AG04449 (cell line): ENCODE measurements at places on chromosomes 5 and 9.

- DNase-seq: no peak
Measured at GRCh38 chr9:89457376-89457855, 40.5 kb downstream of the SEMA4D start.

- no peak for DNase-seq
Measured at GRCh38 chr9:77307166-77307565, 129.8 kb downstream of the VPS13A start.

GRCh38 chr5:40736103-40736875 is 19.5 kb downstream of the TTC33 start:
- no peak for DNase-seq

DNA sequence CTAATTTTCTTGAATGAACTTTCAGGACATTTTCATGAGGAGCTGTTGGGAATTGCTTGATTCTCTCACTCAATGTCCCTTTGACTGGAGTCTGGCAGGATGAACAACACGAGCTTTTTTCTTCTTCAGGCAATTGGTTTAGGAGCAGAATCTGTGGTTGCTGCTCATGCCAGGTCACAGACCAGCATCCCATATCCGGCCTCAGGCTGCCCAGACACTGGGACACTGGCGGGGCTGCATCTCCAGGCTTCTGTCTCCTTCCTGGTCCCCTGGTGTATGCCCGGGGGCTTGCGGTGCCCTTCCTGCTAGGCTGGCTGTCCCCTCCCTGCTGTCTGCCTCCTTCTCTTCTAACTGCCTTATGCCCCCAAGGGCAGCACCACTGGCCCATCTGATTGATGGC is 311.5 kb upstream of the DAP start:
- no peak for DNase-seq

DNA sequence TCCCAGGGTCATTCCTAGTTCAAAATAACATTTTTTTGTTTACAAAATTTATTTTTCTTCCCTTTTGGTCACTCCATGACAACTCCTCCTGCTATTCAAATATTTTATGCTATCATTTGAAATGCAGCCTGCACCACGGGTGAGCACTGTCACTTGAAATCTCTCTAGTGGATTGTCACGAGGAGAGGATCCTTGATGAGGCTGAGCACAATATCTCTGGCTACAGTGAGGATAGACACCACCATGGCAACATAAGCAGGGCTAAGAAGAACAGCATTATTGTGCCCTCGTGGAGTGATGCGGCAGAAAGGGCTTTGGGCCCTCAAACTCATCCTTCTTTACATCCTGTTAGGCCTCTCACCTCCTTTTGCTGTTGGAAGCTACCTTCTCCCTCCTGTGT is 321.9 kb downstream of the RAB3C start:
- no peak for DNase-seq

- no peak for DNase-seq
Measured at GRCh38 chr9:113588242-113588810, 124.8 kb downstream of the RGS3 start.

- no peak for DNase-seq
Measured at GRCh38 chr9:136198605-136199083, 6.3 kb downstream of the LHX3 start.

DNA sequence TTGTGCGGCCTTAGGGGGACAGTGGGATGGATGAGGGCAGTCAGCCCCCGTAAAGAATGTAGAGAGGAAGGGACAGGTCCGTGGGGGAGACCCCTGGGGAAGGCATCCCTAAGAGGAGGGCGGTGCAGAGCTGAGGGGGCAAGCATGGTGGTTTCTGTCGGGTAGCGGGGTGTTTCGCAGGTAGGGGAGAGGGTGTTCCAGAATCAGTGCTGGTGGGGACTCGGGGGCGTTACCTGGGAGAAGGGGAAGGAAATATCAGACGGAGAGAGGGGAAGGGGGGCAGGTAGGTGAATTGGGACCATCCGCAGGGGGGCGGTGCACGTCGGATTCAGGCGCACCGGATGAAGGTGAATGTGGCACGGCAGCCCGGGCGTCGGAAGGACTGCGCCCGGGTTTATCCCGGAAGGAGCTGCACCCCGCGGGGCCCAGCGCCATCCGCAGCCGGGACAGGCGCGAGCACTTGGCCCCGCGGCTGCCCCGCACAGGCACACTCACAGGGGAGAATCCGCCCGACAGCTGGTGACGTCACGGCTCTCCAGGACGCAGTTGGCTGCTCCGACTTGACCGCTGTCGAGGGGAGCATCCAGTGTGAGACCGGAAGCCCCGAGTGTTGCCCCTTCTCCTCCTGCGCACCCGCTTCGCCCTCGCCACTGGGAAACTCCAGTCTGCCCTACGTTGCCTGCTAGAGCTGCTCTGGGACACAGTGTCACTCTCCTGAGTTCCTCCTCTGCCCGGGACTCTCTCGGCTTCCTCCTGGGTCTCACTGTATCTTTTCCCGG is 1.3 kb downstream of the CD72 start:
- DNase-seq: no peak

DNA sequence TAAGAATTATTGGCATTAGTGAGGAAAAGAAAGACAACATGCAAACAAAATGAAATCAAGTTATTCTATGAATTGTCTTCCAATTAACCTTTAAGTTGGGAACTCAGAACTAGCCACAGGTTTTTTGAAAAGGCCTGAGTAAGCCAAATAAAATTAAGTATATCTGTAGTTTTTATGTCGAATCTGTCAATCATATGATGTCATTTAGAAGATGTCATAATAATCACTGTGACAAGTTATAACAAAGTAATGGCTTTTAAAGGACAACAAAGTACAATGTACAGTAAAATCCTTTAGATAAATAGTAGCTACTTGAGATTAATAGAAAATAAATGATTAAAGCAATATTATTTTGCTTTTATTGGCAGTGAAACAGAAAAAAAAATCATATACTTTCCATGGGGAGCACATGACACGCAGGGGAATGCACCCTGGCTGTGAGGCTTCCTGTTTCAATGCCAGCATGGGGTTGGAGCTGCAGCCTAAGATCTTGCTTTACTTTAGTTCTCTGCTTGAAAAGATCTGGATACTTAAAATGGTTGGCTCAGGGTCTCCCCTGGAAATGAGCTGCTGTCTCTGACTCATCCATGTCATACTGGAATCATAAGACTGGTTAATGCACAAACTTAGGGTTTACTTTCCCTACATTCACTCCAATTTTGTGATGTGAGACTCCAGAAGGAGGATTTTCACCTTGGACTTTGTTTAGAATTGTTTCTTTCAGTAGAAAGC is 284.3 kb downstream of the TAF11L14 start:
- no peak for DNase-seq

DNA sequence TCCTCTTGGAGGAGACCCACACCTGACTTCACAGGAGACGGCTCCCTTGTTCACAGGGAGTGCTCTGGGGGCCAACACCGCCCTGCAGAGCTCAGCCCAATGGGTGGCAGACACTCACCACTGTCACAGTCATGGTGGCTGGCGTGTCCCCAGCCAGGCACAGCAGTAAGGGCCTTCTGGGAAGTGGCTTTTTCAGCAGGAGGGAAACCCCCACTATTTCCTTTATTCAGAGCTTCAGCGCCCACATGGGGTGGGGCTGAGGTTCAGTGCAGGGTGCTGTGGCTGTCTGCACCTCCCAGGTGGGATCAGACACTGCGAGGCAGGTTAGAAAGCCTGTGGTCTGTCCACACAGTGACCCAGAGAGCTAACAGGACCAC is 3.6 kb upstream of the SNAPC4 start:
- no peak for DNase-seq

DNA sequence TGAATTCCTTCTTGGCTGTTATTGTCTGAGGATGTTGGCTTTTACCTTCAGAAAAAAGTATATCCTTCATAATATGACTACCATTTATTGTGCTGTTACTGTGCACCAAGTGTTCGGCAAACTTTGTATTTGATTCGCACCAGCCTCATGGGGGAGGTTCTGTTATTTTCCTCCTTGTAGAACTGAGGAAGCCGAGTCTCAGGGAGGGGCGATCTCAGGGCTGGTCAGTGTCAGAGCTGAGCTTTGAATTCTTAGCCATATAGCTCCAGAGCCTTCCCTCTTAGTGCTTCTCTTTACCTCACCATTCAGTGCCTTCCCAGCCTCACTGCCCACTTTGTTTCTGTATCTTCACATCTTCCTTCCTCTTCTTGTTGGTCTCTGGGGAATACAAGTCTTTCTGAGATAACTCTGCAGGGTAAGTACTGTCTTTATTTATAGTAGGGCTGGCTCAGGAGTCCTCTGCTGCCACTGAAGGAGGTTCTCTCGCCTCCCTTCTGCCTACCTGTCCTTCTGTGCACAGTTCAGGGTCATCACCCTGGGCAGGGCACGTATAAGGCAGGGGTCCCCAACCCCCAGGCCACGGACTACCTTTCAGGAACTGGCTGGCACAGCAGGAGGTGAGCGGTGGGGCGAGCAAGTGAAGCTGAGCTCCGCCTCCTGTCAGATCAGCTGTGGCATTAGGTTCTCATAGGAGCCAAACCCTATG is 48.4 kb downstream of the GALNT10 start:
- no peak for DNase-seq

DNA sequence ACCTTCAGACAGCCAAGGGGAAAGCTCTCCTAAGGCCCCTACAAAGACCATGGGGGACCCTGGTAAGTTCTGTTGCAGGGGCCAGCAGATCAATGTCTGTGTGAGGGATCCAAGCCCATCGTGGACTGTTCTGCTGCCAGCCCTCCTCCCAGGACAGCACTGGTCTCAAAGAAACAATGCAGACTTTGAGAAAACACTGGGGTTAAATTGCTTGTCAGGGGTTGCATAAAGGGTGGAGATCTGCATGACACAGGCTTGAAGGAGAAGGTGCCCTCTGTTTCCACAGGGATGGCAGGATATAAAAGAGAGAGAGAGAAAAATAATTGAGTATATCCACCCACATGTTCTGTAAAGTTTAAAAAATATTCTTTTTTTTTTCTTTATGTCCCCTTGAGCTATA is 157.6 kb upstream of the TBC1D2 start:
- no peak for DNase-seq

DNA sequence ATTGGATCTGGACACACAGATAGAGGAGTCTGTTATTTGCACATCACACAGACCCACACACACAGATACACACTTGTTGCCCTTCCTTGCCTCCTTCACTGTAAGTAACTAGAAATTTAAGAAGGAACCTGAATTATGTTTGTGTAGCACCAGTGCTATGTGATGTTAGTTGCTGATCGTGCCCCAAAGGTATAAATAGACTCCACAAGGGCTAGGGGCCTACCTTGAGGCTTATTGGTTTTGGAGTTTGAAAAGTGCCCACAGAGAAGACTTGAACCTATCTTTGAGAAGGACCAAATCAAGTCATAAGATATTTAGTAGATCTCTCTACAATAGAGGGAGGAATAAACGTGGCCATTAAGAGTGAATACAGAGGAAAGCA is 8.8 kb upstream of the TGFBI start:
- DNase-seq: no peak

GRCh38 chr9:8832955-8833354 is 1033.4 kb upstream of the DMAC1 start:
- no peak for DNase-seq

- no peak for DNase-seq
Measured at GRCh38 chr5:54224103-54224826, 86.1 kb downstream of the ARL15 start.

- no peak for DNase-seq
Measured at GRCh38 chr5:561408-561807, 37.2 kb upstream of the SLC9A3 start.

GRCh38 chr9:135350003-135350315 is 129.6 kb upstream of the PPP1R26 start:
- DNase-seq: no peak
